ENCODE measurements at places on chromosomes 16 and 17.

GRCh38 chr17:81664051-81664470 lies 2.3 kb downstream of the OXLD1 start:
- no peak for DNase-seq

DNA sequence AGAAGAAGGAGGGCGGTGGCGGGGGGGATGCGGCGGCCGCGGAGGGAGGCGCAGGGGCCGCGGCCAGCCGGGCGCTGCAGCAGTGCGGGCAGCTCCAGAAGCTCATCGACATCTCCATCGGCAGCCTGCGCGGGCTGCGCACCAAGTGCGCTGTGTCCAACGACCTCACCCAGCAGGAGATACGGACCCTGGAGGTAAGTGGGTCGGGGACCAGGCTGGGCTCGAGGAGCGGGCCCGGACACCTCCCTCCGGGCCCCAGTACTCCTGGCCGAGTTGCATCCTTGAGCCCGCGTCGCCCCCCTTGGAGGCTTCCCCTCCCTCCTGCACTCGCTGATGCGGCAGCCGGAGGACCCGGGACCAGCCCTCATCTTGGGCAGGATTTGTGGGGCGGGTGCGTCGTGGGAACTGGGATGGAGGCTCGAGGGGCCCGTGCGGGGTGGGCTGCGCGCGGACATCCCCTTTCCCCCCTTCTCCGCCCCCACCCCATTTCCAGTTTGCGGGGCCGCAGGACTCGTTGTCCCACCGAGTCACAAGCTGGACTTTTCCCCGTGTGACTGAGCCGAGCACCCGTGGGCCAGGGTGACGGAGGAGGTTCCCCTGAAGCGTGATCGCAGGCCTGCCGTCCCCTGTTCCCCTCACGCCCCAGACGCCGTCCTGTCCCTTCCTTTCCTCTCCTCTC lies 572 bp downstream of the KSR1 start:
- no peak for DNase-seq

- no peak for DNase-seq
Observed at GRCh38 chr16:56930486-56931270, 1.3 kb upstream of the HERPUD1 start.

GRCh38 chr16:27432558-27432957 lies 30.6 kb downstream of the IL21R start:
- peak; percentile 47 for DNase-seq

DNA sequence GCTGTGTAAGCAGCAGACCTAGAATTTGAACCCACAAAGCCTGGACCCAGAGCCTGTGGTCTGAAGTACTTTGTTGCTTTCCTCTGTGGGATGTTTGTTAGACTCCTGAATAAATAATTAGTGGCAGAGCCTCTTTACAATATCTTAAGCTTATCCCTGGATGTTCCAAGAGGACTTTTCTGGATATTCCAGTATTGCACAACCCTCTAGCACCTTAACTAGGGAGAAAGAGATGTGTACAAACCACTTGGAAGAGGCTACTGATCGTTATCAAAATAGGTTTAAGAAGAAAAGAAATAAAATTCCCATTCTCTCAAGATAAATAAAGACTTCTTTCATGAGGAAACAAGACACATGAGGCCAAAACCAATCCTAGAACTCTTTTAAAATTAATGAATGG lies 632.4 kb downstream of the CDH11 start:
- DNase-seq, result no peak

DNA sequence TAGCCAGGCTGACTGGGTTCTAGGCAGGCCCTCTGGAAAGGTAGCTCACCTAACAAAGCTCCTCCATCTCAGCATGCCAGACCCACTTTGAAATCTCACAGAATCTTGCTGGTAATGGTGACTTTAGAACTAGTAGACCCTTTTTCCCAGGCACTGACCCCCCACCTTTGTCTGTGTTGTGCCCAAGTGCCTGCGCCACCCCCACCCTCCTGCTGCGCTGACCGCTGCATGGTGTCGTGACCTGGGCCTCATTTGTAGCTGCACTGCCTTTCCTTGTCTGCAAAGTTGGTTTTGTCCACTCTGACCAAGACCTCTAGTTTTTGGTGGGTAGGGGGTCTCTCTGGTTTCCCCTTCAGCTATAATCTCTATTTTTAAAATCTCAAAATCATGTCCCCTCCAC lies 6.8 kb downstream of the ATXN1L start:
- DNase-seq, result no peak

DNA sequence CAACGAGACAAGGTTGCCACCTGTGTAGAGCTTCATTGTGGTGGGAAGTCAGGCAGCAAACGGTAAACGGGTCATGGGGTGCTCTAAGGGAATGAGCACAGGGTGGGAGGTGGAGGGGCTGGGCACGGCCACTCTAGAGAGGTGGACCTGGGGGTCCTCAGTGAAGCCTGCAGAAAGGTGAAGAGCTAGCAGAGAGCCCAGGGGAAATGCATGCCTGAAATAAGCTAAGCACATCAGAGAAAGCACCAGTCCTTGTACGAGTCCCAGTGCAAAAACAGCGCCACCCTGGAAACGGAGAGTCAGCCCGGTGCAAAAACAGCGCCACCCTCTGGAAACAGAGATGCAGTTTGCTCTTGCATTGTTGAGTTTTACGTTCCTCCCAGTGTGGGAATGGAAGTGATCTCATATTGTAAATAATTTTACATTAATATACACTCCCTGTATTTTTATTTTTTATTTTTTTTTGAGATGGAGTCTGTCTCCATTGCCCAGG lies 65.0 kb downstream of the TBC1D16 start:
- DNase-seq, result peak; percentile 29

- no peak for DNase-seq
Observed at GRCh38 chr16:82867485-82867884, 240.7 kb downstream of the CDH13 start.

- no peak for DNase-seq
Observed at GRCh38 chr17:61474934-61475333, 22.7 kb downstream of the TBX4 start.

DNA sequence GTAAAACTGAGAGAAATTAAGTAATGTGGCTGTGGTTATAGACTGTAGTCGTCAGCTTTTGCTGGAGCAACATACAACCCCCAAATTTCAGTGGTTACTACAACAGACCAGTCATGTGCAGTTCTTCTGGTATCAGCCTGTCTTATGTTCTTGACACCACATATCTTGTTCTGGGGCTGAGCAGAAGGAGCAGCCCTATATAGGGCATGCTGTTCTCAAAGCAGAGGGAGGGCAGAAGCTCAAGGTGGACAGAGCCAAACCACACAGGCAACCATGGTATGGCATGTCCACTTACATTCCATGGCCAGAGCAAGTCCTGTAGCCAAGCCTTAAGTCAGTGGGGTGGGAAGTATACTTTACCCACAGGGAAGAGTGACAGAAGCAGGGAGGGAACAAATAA lies 7.7 kb downstream of the PRKAR1A start:
- no peak for DNase-seq

- DNase-seq, result no peak
Observed at GRCh38 chr16:13950821-13951547, 31.0 kb downstream of the ERCC4 start.
